ENCODE measurements at places on chromosomes 1 and 21. TPM values are rescaled to one million over a fixed set of nuclear protein-coding genes. Genes with fewer than 3 reads are reported as not detected.

The FAM72D gene
- 0.65 TPM for total RNA-seq

The SLC5A9 gene
- 0.17 TPM for total RNA-seq

The SLC5A3 gene
- 21.4 TPM for total RNA-seq

The INSRR gene
- not detected for total RNA-seq

The TRIM58 gene
- total RNA-seq = 0.33 TPM

The LCA5L gene
- 0.65 TPM for total RNA-seq

The UBL4B gene
- total RNA-seq = not detected

The CORT gene
- 0.17 TPM for total RNA-seq

The HAO2 gene
- total RNA-seq = not detected

Data from dermis lymphatic vessel endothelial cell (primary cell).